ENCODE measurements at places on chromosomes 7 and 10.

- DNase-seq: no peak
These were observed 242.0 kb downstream of the AUTS2 start for GRCh38 chr7:69840248-69840647.

DNA sequence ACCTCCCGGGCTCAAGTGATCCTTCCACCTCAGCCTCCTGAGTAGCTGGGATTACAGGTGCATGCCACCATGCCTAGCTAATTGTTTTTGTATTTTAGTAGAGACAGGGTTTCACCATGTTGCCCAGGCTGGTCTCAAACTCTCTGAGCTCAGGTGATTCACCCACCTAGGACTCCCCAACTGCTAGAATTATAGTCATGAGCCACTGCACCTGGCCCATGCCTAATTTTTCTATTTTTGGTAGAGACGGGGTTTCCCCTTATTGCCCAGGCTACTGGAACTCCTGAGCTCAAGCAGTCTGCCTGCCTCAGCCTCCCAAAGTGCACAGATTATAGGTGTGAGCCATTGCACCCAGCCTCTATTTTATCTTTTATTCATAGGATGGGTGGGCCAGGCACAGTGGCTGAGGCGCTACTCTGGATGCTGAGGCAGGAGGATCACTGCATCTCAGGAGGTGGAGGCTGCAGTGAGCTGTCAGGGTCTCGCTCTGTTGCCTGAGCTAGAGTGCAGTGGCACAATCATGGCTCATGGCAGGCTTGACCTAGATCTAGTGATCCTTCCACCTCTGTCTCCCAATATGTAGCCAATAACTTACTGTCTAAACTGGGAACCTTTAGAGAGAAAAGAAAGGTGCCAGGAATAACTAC lies 31.3 kb upstream of the STOX1 start:
- DNase-seq: no peak

GRCh38 chr10:11275651-11276050 lies 258.0 kb downstream of the CELF2 start:
- DNase-seq: no peak

DNA sequence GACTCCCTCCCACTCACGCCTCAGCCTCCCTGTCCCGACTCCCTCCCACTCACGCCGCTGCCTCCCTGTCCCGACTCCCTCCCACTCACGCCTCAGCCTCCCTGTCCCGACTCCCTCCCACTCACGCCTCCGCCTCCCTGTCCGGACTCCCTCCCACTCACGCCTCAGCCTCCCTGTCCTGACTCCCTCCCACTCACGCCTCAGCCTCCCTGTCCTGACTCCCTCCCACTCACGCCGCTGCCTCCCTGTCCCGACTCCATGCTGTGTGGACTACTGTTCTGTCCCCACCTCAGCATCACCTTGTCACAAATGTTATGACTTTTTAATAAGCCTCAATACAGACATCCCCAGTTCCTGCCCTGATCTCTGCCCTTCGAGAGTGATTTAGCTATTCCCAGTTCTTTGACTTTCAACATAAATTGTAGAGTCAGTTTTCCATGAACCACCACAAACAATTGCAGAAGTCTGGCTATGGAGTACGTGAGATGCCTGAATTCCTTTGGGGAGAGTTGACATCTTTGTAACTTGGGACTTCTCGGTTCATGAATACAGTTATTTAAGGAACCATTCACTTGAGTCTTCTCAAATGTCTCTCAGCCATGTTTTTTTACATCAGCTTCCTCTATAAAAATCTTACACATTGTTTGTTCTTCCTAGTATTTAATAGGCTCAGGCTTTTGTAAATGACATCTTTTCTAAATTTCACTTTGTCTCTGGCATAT lies 71.9 kb downstream of the FOXL3 start:
- no peak for DNase-seq

GRCh38 chr7:55050281-55050680 lies 31.5 kb downstream of the EGFR start:
- no peak for DNase-seq

- DNase-seq: no peak
These were observed 1.5 kb downstream of the SFRP5 start for GRCh38 chr10:97770255-97770654.

GRCh38 chr7:76073335-76073990 lies 25.6 kb downstream of the MDH2 start:
- DNase-seq: no peak

GRCh38 chr10:24824536-24824935 lies 100.8 kb upstream of the ARHGAP21 start:
- no peak for DNase-seq

- DNase-seq: no peak
These were observed 2.1 kb upstream of the IDE start for GRCh38 chr10:92575961-92576360.

DNA sequence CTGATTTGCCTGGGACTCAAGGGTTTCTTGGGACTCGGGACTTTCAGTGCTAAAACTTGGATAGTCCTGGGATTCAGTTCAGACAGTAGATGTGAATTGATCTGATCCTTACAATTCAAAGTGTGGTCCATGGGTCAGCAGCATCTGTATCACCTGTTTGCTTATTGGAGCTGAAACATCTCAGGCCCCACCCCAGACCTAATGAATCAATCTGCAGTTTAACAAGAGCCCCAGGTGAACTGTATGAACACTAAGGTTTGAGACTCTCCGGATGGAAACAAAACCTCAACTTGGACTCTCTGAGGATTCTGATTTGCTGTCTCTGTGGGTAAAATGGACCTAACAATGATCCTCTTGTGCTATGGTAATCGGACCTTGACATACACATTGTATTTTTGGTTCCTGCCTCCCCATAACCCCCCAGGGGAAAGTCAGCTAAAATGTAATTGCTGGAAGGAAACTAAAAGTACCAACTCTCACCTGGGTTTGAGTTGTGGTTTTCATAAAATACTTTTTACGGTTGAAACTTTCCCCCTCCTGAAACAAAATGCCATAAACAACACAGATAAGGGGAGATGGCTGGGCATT lies 11.7 kb downstream of the CYP26A1 start:
- no peak for DNase-seq

DNA sequence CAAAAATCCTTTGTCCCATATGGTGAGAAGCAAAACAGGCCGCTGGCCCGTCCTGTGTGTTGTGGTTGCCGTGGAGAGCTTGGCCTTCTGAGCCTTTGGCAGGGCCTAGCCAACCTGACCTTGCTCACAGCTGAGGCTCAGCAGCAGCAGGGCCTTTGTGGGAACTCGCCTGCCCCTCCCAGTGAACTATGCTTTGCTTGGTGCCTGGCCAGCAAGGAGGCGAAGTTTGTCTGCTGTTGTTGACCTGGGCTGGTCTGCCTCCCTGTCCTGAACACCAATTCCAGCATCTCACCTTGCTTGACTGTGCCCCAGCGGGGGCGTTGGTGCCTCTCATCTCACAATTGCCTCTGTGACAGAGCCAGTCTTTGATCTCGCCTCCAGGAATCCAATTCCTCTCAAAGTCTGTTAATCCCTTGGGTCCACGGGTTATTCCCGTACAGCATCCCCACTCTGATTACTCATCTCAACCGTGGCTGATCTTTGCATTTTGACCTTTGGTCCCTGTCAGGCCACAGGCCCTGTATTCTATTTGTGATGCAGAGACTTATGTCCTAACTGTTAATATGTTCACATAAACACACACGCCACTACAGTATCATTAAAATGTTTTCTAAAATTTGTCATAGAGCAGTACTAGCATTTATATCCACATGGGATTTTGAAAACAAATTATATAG lies 22.6 kb downstream of the EPDR1 start:
- no peak for DNase-seq

DNA sequence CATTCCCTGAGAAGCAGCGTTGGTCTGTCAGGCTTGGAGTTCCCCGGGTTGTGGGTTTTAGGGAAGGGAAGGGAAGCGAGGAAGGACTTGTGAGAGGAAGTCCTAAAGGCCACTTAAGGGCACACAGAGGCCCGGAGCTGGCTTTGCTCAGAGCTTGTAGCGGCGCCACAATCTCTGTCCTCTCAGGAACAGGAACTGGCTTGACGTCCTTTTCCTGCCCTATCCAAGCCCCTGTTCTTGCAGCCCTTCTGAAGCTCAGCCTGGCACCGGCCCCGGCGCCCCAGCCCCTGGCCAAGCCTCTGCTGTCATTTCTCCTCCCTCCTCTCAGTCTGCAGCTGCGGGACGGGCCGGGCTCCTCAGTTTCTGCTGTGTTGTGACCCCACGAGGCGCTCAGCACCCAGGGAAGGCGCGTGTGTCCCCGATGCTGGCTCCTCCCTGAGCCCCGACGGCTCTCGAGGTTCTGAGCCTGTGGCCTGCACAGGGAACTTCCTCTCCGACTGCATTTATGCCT lies at the start of gene GIMAP8:
TSS of gene GIMAP8 (plus strand) at position 140 of the 511 bp plus-strand sequence. CDS start 16,069 bp downstream, outside the sequence.
- DNase-seq: no peak

GRCh38 chr10:81898518-81898917 lies 23.5 kb downstream of the NRG3 start:
- DNase-seq: no peak

GRCh38 chr7:108055611-108056021 lies 52.7 kb upstream of the LAMB1 start:
- no peak for DNase-seq
